Common myeloid progenitor, CD34-positive (primary cell): ENCODE measurements at places on chromosomes 2 and 18.

DNA sequence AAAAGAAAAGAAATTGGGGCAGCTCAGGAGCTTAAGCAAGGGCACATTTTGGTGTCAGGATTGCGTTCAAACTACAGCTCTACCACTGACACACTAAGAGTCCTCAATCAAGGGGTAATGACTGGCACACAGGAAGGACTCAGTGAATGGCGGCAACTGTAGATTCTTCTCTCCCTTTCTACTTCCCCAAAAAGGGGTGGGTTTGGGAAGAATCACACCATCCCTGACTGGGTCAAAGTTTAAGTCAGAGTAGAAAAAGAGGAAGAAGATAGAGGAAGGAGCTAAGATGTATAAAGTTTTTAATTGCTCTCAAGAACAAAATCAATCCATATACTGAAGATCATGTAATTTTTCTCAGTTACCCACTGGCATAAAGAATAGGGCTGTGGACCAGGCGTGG, 2.6 kb downstream of the NLRC4 start:
- DNase-seq: peak; percentile 59

- no peak for DNase-seq
Measured at GRCh38 chr2:1625281-1626001, 118.9 kb downstream of the PXDN start.

DNA sequence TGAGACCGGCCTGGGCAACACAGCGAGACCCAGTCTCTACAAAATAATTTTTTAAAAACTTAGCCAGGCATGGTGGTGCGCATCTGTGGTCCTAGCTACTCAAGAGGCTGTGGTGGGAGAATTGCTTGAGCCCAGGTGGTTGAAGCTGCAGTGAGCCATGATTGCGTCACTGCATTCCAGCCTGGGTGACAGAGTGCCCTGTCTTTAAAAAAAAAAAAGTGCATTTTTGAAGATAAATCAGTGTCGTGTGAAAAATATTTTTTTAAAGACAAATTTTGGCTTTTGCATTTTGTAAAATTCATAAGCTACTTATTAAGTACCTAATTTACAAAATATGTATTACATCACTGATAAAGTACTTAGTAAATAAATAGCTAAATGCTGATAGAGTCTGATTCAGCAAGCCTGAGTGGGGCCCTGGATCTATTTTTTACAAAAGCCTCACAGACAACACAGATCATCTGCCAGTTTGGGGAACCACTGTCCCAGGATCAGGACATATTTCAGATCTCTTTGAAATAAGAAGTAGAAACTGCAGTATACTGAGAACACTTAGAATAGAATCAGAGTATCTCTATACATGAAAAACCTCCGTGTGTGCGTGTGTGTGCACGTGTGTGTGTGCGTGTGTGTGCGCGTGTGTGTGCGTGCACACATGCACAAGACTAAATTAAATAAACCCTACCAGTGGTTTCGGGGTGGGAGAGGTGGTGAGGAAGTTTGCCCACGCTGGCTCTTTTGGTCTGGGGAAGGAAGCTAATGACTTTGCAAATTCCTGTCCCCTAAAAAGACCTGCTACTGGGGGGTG, 61.6 kb downstream of the AAK1 start:
- peak; percentile 84 for DNase-seq

DNA sequence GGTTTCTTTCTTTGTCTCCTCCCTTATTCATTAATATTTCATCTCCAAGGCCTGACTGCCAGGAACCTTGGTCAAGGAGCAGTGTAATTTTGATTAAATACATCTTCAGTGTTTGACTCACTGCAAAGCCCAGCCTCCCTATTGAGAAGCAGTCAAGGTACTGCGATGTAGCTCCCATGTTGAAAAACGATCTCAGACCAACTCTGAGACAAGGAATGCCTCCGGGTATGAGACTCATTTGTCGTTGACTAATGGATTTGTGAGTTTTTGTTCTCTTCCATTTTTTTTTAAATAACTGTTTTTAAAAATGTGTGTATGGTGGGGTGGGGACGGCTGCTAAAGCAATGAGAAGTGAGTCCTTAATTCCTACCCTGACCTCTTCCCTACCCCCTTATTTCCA, 361.6 kb downstream of the SOX11 start:
- DNase-seq: no peak

GRCh38 chr2:232523682-232524597, 2.0 kb upstream of the CHRND start:
- DNase-seq: peak; percentile 60

GRCh38 chr2:3628241-3628679, 29.7 kb upstream of the ALLC start:
- no peak for DNase-seq

DNA sequence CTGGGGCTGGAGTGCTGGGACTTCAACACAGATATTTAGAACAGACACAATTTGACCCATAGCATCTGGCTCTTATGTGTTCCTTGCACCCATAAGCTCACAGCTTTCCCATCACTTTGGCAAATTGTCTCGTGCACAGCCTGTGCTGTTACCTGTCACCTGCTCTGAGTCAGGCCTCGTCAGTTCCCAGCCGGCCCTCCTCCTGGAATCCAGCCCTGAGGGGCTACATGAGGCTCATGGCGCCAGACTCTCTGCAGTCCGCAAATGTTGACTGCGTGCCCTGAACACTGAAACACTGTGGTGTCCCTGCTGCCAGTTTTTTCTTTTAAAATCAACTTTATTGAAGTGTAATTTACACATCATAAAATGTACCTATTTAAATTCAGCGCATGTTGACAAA, 65.4 kb upstream of the BZW1 start:
- DNase-seq: no peak

DNA sequence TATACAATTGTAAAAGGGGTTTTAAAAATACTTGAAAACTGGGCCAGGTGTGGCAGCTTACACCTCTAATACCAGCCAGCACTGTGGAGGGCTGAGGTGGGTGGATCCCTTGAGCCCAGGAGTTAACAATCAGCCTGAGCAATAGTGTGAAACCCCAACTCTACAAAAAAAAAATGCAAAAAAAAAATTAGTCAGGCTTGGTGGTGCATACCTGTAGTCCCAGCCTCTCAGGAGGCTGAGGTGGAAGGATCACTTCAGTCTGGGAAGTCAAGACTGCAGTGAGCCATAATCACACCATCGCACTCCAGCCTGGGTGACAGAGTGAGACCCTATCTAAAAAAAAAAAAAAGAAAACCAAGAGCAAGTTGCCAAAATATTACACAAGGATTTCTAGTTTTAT, 182.7 kb downstream of the UBE2E3 start:
- DNase-seq: peak; percentile 36

DNA sequence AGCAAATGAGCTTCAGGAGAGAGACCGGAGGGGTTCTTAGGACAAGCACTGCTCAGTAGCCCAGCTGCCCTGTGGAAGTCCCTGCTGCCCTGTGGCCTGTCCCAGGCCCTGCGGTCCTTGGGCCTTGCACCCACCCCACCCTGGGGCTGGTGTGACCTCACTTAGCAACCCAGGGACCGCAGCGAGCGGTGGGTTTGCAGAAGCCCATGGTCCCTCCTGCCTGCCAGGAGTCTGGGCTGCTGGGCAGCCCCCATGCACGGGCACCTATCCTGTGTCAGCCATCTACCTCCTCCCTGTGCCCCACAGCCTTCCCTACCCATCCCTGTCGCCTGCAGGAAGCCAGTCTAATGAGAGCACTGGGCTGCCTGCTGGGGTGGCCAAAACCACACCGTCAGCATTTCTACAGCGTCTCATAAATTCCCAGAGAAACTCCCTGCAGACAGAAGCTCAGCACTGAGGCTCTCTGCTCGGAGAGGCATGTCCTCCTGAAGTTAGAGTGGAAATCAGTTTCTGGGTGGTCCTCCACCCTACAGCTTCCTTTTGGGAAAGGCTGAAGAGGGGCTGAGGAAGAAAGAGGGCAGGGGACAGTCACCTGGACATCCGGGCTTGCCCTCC, 231.1 kb upstream of the HS6ST1 start:
- DNase-seq: no peak

- no peak for DNase-seq
Measured at GRCh38 chr18:29034113-29034856, 857.4 kb upstream of the CDH2 start.

DNA sequence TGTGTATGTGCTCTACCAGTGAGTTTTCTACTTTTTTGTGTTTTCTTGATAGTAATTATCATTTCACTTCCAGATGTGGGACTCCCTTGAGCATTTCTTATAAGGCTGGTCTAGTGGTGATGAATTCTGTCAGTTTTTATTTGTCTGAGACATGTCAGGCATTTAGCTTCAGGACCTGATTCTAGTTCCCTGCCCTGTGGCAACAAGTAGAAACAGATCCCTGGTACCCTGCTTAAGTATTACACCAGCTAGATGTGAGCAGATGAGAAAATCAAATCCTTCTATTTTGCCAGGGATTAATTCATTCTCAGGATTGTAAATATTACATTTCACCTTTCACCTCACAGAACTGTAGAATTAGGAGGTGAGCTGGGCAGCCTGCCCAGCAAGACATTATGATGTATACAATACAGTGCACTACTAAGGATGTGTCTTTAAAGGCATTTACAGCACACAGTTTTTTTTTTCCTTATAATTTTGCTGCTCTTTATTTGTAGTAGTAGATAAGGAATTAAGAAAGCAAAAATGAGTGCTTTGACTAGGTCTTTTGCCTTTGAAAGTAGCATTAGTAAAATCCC, 35.1 kb downstream of the GALM start:
- no peak for DNase-seq

GRCh38 chr2:96533292-96534073, 3.1 kb upstream of the ARID5A start:
- peak; percentile 33 for DNase-seq

DNA sequence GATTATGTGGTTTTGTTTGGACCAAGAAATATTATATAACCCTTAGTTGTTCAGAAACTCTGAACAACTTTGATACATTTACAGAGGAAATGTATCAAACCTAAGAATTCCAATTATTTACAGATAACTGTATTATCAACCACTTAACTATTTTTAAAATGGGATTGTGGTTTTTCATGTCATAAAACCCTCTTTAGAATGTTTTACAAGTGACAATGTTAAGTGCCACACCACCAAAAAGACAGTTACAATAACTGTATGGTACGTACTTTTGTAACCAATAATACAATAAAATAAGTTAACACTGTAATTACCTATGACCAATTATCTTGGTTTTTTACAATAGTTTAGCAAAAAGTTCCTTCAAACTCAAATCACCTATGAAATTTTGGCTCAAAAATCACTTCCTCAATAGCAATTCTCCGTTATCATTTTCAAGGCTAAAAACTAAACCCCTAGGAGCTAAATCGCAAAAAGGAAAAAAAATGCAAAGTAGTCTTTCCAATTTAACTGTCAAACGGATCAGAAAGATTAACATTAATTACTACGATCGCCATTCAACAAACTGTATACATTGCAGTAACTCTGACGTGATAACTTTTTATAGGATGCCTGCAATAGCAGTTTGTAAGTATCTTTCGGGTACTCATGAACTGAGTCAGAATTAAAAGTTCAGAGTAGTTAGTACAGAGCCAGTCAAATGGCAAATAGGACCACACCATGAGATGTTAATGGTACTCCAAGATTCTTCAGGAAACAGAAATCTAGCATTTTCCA, 1.5 kb downstream of the ROCK1 start:
- no peak for DNase-seq

GRCh38 chr2:210461401-210461800, 15.2 kb downstream of the LANCL1 start:
- DNase-seq: no peak

DNA sequence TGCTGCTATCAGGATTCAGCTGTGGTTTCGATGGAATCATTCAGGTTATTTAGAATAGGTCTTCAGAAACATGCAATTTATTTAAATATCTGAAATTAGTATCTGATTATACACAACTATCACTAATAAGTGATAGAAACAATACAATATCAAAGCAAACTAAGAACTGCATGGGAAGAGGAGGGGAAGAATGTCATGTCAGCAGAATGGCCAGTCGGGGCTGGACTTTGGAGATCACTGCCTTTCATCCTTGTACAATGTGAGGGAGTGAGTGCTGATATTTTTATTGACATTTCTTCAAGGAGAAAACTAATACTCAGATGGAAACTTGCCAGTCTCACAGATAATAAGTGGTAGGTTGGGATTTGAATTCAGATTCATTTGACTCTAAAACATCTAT, 224.0 kb upstream of the LINC00305 start:
- DNase-seq: no peak

DNA sequence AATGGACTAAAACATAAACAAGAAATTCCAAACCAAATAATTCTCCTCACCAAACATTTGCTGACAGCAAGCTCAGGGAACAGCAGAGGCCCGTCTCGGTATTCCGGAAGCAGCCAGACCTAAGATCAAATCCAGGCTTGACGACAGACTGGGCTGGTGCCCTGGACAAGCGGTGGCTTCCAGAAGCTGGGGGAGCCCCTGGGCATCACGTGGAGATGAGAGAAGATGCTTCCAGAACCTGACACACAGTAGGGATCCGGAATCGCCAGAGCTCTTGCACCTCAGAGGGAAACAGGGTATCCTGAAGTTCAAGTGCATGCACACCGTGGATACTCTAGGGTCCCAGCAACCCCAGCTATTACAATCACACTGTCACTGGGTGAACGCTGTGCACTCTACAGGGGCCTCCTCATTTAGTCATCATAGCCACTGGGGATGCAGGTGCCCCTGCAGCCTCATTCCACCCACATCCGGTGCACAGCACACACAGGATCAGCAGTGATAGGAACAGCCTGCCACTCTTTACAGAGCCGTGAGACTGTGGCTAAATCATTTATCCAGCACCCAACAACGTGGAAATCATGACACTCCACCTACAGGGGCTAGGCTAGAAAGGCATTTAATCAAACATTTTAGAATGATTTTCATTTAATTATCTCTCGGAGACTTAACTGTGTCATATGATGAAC, 102.6 kb downstream of the HDAC4 start:
- peak; percentile 6 for DNase-seq

DNA sequence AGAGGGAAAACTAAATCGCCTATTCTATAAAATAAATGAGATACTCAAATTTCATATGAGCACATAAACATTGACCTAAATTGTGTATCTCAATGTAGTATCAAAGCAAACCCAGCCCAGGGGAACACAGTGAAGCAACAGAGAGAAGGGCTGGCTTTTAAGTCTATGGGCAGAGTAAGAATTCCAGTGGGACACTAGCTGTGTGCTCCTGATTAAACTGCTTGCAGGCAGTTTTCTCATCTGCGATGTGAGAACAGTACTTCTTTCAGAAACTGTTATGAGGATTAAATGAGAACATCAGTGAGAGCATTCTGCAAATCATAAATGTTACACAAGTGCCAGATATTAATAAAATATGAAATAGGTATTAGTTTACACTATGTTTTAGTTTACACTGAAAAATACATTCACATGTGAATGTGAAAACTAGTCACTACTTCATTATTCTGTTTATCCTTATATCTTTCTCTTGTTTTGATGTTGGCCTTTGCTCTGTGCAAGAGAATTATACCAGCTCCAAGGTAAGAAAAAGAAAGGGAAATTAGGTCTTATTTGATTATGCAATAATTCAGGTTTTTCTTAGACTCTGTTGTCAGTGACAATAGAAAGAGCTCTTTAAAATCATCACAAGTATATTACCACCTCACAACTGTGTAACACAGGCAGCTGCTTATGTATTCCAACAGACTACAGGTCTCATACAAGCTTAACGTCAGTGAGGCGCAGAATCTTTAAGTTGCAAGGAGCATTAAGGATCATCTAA, 47.5 kb downstream of the GAREM1 start:
- no peak for DNase-seq
